Right lobe of liver (tissue), 6 donors: ENCODE measurements at places on chromosomes 2 and 18.

DNA sequence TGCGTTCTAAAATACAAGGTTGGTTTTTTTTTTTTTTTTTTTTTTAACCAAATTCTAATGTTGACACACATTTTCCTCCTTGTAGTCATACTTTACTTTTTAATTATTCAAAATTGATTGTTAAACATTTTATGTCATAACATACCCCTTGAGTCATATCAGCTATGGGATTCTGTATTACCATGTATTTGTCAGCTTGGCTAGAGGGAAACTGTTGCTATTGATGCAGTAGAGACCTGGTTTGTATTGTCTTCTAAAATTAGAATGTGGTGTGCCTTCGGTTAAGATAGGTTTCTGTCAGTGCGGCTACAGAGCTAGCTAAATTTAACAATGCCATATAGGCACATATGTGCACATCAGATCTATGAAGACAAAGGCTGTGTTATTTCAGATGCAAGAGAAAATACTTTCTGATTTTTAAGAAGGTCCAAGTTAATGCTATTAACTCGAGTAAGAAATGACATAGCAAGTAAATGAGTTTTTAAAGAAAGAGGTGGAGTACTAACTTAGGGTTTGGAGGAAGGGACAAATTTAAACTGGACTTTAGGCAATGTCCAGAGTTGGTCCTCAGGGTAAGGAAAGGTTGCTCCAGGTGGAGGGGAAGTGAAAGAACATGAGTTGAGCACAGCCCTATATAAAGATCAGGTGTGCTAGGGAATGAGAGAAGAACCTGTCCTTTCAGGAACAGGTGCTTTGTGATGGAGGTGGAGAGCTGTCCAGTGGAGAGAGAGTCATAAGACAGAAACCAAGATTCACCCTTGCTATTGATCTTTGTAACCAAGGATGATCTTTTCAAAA, 152.3 kb downstream of the PRPF40A start:
- no peak for DNase-seq

DNA sequence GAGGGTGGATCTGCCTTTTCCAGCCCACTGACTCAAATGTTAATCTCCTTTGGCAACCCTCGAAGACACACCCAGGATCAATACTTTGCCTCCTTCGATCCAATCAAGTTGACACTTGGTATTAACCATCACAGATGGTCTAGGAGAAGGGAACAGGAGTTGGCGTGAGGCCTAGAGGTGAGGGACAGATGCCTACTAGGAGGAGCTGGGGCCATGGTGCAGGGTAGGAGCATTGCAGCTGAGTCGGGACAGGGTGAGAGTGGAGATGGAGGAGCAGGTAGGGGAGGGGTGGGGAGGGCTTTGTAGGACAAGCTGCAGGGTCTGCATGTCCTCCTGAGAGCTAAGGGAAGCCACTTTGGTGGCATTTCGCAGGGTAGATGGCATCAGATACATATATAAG, 140.0 kb downstream of the VAPA start:
- no peak for DNase-seq

DNA sequence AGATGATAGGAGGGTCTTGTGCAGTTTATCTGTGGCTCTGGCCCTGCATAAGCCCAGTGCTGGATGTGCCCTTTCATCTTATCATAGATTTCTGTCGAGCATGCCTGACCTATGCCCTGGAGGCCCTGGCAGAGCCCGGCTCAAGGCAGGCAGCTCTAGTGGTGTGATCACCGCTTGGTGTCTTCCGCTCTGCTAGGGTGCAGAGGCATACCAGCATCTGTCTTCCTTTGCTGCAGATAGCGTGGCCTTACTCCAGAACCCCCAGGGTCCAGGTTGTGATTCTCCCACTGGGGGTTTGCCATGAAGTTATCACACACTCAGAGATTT, 13.7 kb upstream of the TRAF3IP1 start:
- DNase-seq: peak; percentile 79

- no peak for DNase-seq
These were observed 915.4 kb downstream of the DCDC2C start for GRCh38 chr2:4618630-4619228.

DNA sequence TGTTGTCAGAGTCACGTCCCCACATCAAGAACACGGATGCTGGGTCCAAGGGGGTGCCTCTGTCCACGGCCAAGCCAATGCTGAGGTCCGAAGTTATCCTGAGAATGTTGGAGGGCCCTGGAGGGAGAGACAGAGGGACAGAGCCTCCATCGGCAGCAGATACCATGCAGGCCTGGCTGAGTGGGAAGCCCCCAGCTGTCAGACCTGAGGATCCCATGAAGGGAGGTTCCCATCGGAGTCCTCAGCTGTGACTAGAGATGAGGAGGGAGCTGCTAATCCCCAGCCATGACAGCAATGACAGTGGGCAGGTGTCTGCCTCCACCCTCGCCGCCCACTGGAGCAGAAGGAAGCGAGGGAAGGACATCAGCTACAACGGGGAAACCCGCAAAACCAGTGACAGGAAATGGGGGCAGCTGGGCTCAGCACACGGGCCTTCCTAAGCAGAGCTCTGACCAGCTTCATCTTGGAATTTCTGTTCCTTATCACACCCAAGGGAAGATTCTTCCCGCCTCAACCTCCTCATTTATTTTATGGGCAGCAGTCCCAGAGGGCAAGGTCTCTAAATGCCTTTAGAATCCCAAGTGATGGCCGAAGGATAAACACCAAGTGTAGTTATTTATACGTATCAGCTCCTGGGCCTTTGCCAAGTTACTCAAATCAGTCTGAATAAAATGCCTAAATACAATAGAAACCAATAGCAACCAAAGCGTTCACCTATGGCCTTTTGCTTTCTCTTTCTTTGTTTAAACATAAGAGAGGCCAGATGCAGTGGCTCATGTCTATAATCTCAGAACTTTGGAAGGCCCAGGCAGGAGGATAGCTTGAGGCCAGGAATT, 32.2 kb downstream of the FAM178B start:
- no peak for DNase-seq

- DNase-seq: no peak
These were observed 38.5 kb upstream of the SNED1 start for GRCh38 chr2:240959941-240960308.

GRCh38 chr2:145408980-145409379, 889.1 kb upstream of the ZEB2 start:
- DNase-seq: no peak

DNA sequence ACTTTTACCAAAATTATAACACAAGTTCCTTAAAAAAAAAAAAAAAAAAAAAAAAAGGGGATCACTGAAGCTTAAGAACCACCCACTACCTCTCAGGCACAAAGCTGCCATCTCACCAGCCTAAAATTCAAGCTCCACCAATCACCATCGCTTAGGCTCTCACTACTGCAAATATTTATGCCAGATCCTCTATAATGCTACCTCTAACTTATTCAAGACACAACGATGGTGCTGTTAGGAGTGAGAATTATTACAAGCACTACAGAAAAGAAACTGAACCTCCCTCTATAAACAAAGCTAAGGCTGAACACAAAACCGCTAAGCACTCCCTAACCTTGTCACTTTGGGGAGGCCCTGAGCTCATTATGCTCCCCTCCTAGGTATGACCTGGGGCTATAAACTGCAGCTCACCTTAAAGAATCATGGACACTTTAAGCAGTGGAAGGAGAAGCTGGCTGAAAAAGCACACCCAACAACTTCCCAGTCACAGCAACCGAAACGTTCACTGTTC, 3.6 kb downstream of the FZD5 start:
- DNase-seq: no peak

DNA sequence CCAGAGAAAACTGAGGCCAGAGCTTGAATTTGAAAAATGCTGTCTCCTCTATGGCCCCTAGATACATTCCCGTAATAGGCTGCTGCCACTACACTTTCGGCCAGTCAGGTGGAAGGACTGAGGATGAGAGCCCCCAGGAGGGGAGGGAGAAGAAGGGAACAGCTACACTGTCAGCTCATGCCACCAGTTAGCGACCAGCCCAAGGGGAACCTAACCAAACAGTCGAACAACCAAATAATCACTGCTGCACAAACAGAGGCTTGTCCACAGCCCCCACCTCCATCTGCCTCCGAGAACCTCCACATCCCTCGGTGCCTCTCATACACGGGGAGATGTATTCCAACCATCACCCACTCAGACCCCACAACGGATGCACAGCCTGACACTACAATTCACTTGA, 7.3 kb downstream of the ZNF516 start:
- no peak for DNase-seq

DNA sequence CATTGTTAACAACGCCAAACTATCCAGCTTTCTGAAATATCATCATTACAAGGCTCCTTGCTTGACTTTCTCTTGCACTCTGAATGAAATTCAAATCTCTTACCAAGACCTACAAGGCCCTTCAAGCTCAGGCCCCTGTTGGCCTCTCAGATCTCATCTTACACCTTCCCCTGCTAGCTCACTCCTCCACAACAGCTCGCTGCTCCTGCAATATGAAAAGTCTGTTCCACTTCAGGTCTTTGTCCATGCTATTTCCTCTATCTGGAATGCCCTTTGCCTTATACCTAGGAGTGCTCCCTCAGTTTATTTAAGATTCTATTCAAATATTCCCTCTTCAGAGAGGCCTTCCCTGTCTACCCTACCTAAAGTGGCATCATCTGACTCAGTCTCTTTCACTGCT, 91.7 kb downstream of the SESTD1 start:
- no peak for DNase-seq

DNA sequence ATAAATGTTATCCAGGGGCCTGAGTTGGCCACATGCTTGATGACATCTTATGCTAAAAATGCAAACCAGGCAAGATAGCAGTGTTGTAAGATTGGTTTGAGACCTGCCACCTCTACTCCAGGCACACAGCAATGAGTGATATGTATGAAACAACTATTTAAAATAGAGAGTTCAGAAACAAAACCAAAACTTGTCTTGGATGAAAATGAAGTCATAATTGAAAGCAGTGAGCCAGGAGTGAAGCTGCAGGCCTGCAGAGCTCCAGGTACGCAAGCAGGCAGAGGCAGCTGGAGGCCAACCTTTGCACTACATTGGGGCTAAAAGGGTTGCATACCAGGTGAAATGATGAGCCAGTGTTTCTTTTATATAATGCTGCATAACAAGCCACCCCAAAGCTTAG, 89.2 kb upstream of the SPATS2L start:
- no peak for DNase-seq

- no peak for DNase-seq
These were observed 669 bp downstream of the MARCHF7 start for GRCh38 chr2:159712929-159713420.

- DNase-seq: no peak
These were observed 93.9 kb downstream of the SCN3A start for GRCh38 chr2:165109915-165110314.

DNA sequence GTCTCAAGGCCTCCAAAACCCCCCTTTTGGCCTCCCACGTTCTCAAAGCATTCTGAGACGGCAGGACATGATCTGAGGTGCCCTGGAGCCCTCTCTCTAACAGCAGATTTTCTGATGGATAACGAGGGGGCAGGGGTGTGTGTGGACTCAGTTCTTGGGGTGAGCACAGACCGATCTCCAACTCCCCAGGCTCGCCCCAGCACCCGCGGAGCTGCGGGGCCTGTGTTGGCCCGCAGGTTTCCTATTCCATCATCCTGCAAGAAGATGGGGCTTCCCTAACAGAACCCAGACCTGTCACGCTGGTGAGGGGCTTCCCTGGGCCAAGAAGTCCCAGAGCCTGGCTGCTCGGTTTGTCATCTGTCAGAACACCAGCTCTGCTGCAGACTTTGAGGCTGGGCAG, 196.1 kb downstream of the ANAPC1 start:
- DNase-seq: no peak

DNA sequence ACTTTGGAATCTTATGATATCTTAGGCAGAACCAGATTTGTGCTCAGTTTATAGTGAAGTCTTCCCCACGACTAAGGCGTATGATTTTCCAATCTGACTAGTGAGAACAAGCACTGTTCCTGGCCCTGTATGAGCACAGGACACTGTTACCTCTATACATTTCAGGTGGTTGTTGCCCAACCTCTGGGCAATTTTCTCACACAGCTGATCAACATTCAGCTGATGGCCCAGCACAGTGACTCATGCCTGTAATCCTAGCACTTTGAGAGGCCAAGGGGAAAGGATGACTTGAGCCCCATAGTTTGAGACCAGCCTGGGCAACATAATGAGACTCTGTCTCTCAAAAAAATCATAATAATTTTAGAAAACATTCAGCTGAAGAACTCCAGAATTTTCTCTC, 119.5 kb downstream of the ASXL3 start:
- DNase-seq: no peak

DNA sequence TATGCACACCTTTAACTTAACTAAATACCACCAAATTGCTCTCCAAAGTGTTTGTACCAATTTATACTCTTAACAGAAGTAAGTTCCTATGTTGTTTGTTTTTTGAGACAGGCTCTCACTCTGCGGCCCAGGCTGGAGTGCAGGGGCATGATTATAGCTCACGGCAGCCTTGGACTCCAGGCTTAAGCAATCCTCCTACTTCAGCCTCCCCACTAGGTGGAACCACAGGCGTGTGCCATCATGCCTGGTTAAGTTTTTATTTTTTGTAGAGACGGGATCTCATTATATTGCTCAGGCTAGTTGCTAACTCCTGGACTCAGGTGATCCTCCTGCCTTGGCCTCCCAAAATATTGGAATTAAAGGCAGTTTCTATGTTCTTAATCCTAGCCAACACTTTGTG, 13.1 kb upstream of the NAB1 start:
- no peak for DNase-seq

DNA sequence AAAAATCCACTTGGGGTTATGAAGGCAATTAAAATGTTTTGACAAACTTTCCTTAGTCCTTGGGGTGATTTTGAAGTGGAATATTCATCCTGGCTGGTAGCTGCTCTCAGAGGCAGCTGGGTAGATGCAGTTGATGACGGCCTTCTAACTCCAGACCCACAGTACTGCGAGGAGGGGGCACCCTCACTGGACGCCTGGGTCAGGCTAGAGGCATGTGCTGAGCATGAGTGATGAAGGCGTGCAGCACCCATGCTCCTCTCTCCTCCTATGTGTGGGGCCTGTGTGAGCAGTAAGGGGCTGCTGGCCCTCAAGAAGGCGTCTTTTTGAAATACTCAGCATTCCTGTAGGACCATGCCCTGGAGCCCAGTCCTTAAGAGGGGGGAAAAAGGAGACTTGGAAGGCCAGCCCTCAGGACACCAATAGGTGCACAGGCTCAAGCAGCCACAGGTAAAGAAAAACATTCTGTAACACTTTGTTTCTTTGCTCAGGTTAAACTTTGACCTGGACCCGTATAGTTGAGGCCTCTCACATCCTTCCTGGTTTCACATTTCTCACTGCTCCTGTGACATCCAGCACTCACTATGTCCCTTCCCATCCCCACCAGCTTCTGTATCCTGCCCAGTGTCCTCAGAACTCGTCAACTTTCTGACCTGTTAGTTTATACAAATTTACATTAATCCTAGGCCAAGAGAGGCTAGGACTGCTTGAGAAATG, 64.4 kb downstream of the CD8B2 start:
- no peak for DNase-seq

- DNase-seq: no peak
These were observed 487.4 kb upstream of the CELF4 start for GRCh38 chr18:38052879-38053590.
